ENCODE measurements at places on chromosomes 2 and 18. TPM values are rescaled to one million over a fixed set of nuclear protein-coding genes. Genes with fewer than 3 reads are reported as not detected.

Gene PSMD1
- 136 TPM for total RNA-seq

Gene PJVK
- total RNA-seq = 1.8 TPM

Gene ACVR1C
- total RNA-seq = under 0.01 TPM

Gene IL36G
- total RNA-seq = not detected

Gene DTNB
- 2.5 TPM for total RNA-seq

Gene ASPRV1
- total RNA-seq = 0.28 TPM

Gene TUBA3E
- not detected for total RNA-seq

Gene DPY30
- total RNA-seq = 38.7 TPM

Gene IL37
- not detected for total RNA-seq

Gene CD226
- 0.85 TPM for total RNA-seq

Gene PLGLB2
- 1.1 TPM for total RNA-seq

Gene OTOF
- total RNA-seq = 0.14 TPM

Gene ST8SIA5
- total RNA-seq = not detected

Gene UPP2
- not detected for total RNA-seq

Gene SERPINB11
- not detected for total RNA-seq

Gene LBH
- total RNA-seq = 337 TPM

Gene RRM2
- 4.4 TPM for total RNA-seq

Gene TUBB8B
- not detected for total RNA-seq

Gene SRD5A2
- not detected for total RNA-seq

Gene GALNT1
- 93.9 TPM for total RNA-seq

Gene RAB27B
- total RNA-seq = 30.2 TPM

Gene UGT1A10
- total RNA-seq = 0.83 TPM

Gene MRPL33
- total RNA-seq = 63.0 TPM

Gene ABHD1
- not detected for total RNA-seq

Gene KLHL41
- total RNA-seq = 0.85 TPM
